ENCODE measurements at places on chromosomes 12 and 14. TPM values are rescaled to one million over a fixed set of nuclear protein-coding genes. Genes with fewer than 3 reads are reported as not detected.

TXNDC16 gene
- 4.7 TPM for total RNA-seq

MMP17 gene
- 24.3 TPM for total RNA-seq

POTEM gene
- not detected for total RNA-seq

C3AR1 gene
- total RNA-seq, result 0.44 TPM

CELA1 gene
- total RNA-seq, result not detected

GPR65 gene
- total RNA-seq, result not detected

TPPP2 gene
- not detected for total RNA-seq

KRT78 gene
- total RNA-seq, result not detected

PIK3C2G gene
- total RNA-seq, result not detected

TAS2R20 gene
- total RNA-seq, result 1.8 TPM

RERG gene
- not detected for total RNA-seq

LMNTD1 gene
- total RNA-seq, result 0.82 TPM

CIDEB gene
- total RNA-seq, result 2.0 TPM

LMO3 gene
- not detected for total RNA-seq

SAMD15 gene
- total RNA-seq, result 3.3 TPM

RTL1 gene
- not detected for total RNA-seq

RDH12 gene
- not detected for total RNA-seq

CLEC2B gene
- total RNA-seq, result 51.1 TPM

TSHR gene
- not detected for total RNA-seq

PRH2 gene
- not detected for total RNA-seq

LBHD2 gene
- not detected for total RNA-seq

KRT82 gene
- not detected for total RNA-seq

CLEC7A gene
- 0.41 TPM for total RNA-seq

EID3 gene
- total RNA-seq, result 5.8 TPM

PLXNC1 gene
- 0.99 TPM for total RNA-seq

CLEC1B gene
- not detected for total RNA-seq

KRT84 gene
- total RNA-seq, result not detected

KRT73 gene
- not detected for total RNA-seq

CFAP251 gene
- 13.5 TPM for total RNA-seq

GNG2 gene
- 29.8 TPM for total RNA-seq

TMTC2 gene
- total RNA-seq, result 6.2 TPM

NTF3 gene
- total RNA-seq, result not detected

MFAP5 gene
- not detected for total RNA-seq

IRF9 gene
- total RNA-seq, result 45.4 TPM

PEBP1 gene
- total RNA-seq, result 182 TPM

SCNN1A gene
- total RNA-seq, result 0.24 TPM

SLC6A12 gene
- total RNA-seq, result 0.70 TPM

SCARB1 gene
- 35.2 TPM for total RNA-seq

SALL2 gene
- 2.9 TPM for total RNA-seq

CPNE8 gene
- 24.9 TPM for total RNA-seq

SERPINA9 gene
- total RNA-seq, result not detected

SOAT2 gene
- total RNA-seq, result not detected

KLRC1 gene
- not detected for total RNA-seq

MYBPC1 gene
- total RNA-seq, result not detected

Data from glomerular endothelial cell (primary cell).